ENCODE measurements at places on chromosomes 16 and 17.

DNA sequence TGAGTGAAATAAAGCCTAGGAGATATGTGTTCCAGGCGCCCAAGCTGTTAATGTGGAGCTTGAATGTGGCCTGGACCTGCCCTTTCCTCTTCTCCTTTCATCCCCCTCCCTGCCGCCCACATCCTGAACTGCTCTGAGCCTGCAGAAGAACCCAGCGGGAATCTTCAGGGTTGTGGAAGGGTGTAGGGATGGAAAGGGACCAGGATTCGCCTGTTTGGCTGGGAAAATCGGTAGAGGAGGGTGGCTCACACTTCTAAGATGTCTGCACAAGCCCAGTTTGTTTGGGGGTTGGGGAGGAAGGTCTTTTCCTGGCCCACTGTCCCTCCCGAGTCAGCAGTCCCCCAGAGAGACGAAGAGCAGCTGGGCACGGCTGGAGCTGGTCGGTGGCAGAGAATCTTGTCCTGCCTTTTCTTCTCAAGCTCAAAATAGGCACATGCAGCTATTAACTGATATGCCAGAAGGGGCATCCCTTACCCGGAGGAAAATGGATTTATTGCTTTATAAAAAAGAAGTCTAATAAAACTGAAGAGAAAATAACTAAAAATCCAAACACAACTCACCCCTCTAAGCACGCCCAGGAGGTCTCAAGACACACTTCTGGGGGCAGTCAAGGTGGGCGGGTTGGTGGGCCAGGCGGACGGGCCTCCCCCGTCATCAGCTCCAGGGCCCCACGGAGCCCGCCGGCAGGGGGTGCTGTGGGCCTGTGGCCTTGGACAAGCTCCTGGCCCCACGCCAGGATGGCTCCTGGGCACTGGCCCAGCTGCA, 11.5 kb upstream of the PITPNA start:
- peak; percentile 66 for DNase-seq

GRCh38 chr16:77885571-77886295, 97.4 kb downstream of the VAT1L start:
- DNase-seq = no peak

DNA sequence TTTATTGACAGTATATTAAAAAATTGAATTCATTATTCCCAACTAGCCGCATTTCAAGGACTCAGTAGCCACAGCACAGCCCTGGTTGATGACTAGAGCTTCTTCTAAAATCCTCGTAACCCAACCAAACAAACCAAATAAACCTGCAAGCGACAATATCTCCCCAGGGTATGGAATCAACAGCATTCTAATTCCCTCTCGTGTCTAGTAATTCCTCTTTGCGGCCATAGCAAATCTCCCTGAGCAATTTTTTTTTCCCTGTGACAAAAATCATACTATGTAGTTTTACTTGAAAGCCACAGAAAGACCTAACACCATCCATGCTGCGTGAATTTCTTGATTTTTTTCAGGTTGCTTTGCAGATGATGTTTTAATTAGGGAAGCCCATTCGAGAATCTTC, 143.4 kb upstream of the MYOCD start:
- DNase-seq = no peak

- no peak for DNase-seq
Observed at GRCh38 chr16:57156351-57156703, 29.5 kb downstream of the PSME3IP1 start.

GRCh38 chr17:692116-692515, 22.5 kb downstream of the VPS53 start:
- DNase-seq = peak; percentile 81

- no peak for DNase-seq
Observed at GRCh38 chr17:70969521-70970034, 800.2 kb downstream of the KCNJ2 start.

GRCh38 chr17:282912-283882, 69.4 kb downstream of the RPH3AL start:
- DNase-seq = no peak

GRCh38 chr17:71413935-71414334, 706.9 kb upstream of the SOX9 start:
- DNase-seq = no peak

GRCh38 chr16:56931271-56931891, 561 bp upstream of the HERPUD1 start:
- DNase-seq = no peak

GRCh38 chr17:81868674-81869220, 2.4 kb downstream of the ARHGDIA start:
- DNase-seq = peak; percentile 85

GRCh38 chr17:77569846-77570564, 388.5 kb upstream of the TNRC6C start:
- no peak for DNase-seq

DNA sequence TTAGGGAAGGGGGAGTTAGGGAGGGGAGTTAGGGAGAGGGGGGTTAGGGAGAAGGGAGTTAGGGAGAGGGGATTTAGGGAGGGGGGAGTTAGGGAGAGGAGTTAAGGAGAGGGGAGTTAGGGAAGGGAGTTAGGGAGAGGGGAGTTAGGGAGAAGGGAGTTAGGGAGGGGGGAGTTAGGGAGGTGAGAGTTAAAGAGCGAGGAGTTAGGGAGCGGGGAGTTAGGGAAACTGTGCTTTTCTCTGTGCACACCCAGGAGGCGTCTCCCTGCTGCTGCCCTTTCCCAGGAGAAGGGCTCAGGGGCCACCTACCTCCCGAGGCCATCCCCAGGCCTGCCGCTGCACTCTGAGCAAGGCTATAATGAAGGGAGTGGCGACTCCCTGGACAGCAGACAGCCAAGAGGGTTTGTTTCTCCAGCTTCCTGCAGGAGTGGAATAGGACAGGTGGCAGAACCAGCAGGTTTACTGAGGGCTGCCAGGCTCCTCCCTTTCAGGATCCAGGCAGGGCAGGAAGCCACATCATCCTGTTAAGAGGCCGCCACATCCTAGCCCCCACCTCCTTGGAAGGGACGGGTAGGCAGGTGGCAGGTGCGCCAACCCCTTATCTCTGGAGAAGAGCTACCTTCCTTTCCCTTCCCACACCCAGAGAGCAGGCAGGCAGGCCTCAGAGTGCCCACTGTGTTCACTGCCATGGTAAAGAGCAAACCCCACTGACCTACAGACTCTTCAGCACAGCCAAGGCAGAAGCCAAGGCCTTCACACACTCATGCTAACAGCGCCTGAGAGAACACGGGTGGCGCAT, 4.3 kb downstream of the CANT1 start:
- no peak for DNase-seq

DNA sequence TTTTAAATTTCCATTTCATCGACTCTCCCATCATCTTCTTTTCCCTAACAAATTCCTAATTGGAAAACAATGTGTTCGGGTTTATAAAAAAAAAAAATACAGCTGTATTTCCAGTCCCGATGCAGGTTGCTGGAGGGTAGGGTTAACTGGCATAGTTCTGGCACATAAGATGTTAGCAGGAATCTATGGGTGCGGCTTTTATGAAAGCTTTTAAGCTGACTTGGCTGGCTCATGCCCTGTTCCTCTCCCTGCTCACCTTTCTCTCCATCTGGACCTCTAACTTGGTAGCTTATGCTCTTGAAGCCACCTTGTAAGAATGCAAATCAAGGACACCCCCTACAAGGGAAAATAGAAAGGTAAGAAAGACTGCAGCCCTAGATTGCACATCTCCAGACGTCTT, 33.2 kb upstream of the KCNJ2 start:
- no peak for DNase-seq

GRCh38 chr17:17636272-17636885, 44.9 kb upstream of the PEMT start:
- no peak for DNase-seq
